Non-pigmented ciliary epithelial cell (primary cell): ENCODE measurements at places on chromosomes 5 and 9.

GRCh38 chr9:100125910-100126309 is 26.9 kb downstream of the INVS start:
- no peak for DNase-seq

DNA sequence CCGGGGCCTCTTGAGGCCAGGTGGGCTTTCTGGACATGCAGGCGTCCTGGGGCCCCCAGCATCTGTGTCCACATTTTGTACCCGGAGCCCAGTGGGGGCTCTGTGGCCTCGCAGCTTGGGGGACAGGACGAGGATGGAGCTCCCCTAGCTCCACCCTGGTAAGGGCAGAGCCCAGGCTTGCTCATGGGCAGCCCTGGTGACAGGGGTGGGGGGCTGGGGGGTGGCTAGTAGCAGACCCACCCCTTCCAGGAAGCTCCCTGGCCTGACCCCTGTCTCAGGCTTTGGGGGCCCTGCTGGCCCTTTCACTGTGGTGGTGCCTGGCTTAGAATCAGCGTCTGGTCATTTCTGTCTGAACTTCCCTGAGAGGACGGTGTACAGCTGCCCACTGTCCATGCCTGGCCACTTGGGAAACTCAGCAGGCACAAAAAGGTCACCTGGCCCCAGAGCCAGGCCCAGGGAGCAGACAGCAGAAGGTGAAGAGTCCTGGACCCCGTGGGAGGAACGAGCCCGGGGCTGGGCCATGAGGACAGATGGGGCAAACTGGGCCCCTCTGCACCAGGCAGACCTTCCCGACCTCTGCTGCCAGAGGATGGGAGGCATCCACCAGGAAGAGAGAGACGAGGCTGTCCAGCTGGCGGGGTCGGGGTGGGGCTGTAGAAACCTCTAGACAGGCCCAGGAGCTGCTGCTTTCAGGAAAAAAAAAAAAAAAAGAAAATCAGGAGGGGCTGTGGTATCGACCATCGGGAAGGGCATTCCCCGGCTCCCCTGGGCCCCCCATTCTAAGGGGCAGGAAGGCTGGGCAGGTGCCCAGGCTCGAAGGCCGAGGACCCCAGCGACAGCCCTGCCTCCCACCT is 52.8 kb downstream of the EXD3 start:
- no peak for DNase-seq

- DNase-seq, result no peak
These were observed 73.9 kb downstream of the VAV2 start for GRCh38 chr9:133918111-133918813.

GRCh38 chr9:22913518-22913917 is 466.9 kb downstream of the DMRTA1 start:
- DNase-seq, result no peak
